ENCODE measurements at places on chromosomes 11 and 22. TPM values are rescaled to one million over a fixed set of nuclear protein-coding genes. Genes with fewer than 3 reads are reported as not detected.

- DNase-seq: no peak
These were observed 40.7 kb downstream of the ARHGAP8 start for GRCh38 chr22:44793106-44793505.

DNA sequence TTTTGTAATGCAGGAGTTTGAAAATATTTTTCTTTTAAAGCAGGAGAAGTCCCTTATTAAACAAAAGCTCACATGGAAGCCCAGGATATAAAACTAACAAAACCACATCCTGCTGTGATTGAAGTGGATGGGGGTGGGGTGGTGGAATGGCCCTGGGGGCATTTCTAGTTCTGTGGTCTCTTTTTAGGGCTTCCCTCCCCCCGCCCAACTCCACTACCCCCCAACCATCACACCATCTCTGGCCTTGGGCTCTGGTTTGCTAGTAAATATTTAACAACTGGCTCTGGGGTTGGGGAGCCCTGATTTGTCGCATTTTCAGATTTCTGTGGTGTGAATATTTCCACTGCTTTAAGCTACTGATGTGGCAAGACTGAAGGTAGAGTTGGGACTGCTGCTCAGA, 279.6 kb upstream of the PLET1 start:
- peak; percentile 35 for DNase-seq

- DNase-seq: peak; percentile 28
These were observed 8.8 kb downstream of the NXPE4 start for GRCh38 chr11:114586797-114587196.

- DNase-seq: no peak
These were observed 36.5 kb downstream of the SBF2 start for GRCh38 chr11:10257478-10257877.

DNA sequence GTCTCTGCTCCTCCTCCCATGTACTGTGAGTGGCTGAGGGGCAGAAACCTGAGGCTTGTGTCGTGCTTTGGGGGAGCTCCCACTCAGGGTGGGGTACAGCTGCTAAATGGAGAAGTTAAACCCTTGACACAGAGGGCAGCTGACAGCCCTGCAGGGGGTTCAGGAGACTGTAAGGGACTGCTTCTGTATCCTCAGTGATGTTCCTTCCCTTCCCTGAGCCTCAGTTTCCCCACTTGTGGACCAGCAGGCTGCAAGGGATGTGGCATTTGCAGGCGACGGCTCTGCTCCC, 15.6 kb downstream of the SYNGR1 start:
- DNase-seq: no peak

Gene MEI1
- total RNA-seq: 1.4 TPM

Gene BAIAP2L2
- total RNA-seq: not detected

All from HT1080 (cell line).